NCI-H2171 (cell line): ENCODE measurements at places on chromosomes 7 and 10.

- peak; percentile 55 for DNase-seq
Measured at GRCh38 chr7:98211221-98211675, at the start of gene BHLHA15. BHLHA15 (plus strand) TSS chr7:98211439; CDS start chr7:98212310, 871 bp downstream.

DNA sequence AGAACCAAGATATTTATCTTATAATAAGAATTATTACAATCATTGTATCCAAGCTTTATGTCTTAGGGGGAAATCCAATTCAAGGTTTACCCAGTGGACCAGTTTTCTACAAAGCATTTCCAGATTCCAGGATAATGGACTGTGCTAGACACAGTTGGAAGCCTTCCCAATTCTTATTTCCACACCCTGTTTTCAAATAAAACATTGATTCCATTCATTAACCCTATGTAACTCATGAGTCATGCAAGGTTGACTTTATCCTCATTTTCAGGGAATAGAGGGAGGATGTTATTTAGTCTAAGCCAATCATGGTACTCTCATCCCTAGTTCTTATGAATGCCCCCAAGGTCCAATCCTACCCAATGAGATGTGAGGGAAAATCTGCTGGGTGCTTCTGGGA is 145.7 kb downstream of the RNLS start:
- no peak for DNase-seq

GRCh38 chr7:6652446-6653011 is 15.4 kb downstream of the ZNF316 start:
- DNase-seq, result no peak

DNA sequence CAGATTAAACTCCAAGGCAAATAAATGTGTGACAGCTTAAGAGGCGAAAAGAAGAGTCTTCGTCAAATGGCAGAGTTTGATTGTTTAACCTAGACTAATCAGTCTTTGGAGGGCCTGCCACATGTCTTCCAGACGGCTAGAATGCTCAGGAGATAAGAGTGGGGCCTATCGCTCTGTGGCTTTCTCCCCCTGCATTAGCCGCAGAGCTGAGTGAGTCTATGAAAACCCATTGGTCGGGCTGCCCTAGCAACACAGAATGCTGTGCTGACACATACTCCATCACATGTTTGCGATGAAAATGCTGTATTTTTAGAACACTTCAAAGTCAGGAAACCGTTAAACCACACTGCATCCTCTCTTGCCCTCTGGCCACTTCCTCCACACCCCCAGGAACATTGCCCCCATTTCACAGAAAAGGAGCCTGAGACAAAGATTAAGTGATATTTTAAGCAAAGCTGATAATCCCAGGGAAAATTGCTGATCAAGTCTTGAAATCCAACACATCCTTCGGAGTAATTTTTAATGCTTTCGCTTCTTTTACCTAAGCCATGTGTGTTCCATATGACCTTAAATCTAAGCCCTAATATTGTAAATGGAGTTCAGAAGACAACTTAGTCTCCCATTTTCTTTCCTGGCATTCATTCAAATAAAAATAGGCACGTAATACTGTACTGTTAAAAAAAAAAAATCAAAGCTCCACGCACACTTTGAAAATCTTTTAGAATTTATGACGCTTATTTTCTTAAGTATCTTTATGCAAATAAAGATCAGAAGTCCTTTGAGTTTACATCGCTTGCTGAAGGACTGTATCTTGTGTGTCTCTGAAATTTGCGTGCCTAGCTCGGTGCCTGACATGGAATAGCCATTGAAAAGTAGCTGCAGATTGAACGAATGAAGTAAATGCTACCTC is 161.2 kb downstream of the CELF2 start:
- no peak for DNase-seq

DNA sequence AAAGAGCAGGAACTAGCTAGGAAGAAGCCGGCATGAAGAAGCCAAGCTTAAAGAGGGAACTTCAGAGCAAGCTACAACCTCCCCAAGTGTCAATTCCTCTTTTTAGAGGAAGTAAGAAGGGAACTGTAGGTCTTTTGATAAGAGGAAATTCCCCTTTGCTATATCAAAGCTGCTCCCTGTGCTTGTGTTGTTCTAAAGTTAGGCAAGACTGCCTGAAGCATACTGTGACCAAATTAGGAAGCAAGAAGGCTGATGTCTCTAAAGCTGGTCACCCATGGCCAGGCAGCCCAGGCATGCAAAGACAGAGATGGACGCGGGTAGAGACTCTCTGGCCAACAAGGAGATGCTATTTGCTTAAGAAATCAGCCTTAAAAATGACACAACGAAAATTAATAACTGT is 87.9 kb downstream of the RNF216 start:
- DNase-seq, result no peak

GRCh38 chr7:141333459-141333858 is 217.8 kb upstream of the AGK start:
- DNase-seq, result no peak

- DNase-seq, result no peak
Measured at GRCh38 chr10:131789516-131789915, 111.3 kb upstream of the PPP2R2D start.

- DNase-seq, result peak; percentile 5
Measured at GRCh38 chr7:80127412-80128160, 7.0 kb upstream of the GNAI1 start.

GRCh38 chr10:17235136-17235535 is 7.1 kb downstream of the VIM start:
- no peak for DNase-seq

- no peak for DNase-seq
Measured at GRCh38 chr7:118152149-118152548, 31.8 kb upstream of the LSM8 start.

DNA sequence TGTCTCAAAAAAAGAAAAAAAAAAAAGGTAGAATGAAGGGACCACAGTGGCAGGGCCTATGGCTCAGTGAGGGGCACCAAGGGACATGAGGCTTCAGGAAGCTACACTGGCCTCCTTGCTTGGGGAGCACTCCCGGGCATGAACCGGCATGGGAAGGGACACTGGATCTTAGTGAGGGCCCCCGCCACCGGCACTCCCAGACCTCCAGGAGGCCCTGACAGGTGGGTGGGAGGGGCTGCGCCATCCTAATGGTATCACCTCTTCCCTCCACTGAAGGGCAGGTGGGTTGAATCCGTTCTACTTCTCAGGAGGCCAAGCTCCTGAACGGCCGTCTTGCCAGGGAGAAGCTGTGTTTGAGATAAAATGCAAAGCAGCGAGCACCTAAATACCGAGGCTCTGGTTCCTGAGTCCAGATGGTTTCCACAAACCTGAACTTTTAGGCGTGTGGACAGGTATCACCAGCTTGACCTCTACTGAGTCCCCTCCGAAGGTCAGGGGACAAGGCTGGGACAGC is 69.8 kb downstream of the C10orf143 start:
- no peak for DNase-seq

DNA sequence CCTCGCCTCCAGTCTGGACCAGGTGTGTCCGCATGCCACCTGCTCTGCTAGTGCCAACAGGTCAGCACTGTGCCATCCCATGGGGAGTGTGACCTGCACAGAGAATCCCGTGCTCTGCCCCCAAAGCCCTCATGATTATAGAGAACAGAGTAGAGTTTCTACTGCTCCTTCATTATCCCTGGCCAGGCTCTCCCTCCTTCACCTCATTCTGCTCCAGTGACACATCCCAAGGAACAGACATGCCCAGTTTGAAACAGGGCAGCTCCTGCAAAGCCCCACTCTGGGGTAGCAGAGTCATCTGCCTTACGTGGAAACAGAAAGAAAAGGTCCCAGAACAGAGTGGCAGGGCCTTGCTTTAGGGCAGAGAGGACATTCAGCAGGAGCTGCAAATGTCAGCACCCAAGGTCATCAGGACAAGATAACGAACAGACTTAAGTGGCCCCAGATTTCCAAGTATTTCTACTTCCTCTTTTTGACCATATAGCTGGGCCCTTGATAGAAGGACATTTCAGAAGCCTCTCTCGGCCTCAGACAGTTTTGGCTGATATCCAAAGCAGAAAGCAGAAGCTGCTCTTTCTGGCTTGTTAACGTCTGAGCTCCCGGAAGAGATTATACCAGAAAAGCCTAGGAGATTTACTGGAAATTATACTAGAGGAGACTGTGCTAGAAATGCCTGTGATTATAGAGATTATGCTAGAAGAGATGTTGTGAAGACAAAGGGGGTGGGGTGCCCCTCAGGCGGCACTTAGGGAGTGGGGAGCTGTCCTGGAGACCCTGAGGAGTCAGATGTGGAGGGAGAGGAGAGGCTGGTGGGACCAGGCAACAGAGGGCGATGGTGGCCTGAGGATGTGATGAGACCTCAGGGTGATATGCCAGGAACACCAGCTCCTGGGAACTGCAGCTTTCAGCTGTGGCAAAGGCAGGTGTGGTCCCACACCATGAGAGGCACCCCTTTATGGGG is 12.6 kb downstream of the TMEM176B start:
- DNase-seq, result no peak
